ENCODE measurements at places on chromosomes 5 and 9.

GRCh38 chr5:112848116-112848811 is 12.8 kb upstream of the SRP19 start:
- DNase-seq: peak; percentile 81

DNA sequence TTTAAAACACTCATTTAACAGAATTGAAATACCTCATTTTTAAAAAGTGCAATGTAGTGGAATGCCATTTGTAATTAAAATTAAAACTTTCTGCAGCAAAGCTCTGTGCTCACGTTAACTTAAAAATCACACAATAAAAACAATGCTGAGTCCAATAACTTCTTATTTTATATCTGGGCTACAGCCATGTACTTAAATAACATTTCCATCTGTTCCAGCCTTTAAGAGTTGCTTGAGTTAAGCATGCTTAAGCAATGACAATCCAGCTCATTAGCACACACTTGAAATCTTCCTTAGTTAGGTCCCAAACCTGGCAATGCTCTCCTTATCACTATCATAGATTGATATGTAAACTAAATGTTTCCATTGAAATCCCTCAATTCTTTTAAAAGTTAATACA is 132.3 kb upstream of the CDH12 start:
- DNase-seq: no peak

- DNase-seq: no peak
These were observed 5.7 kb downstream of the TMC1 start for GRCh38 chr9:72526901-72527800.

GRCh38 chr9:134533850-134534588 is 107.6 kb upstream of the COL5A1 start:
- DNase-seq: no peak
